ENCODE measurements at places on chromosomes 12 and 14.

DNA sequence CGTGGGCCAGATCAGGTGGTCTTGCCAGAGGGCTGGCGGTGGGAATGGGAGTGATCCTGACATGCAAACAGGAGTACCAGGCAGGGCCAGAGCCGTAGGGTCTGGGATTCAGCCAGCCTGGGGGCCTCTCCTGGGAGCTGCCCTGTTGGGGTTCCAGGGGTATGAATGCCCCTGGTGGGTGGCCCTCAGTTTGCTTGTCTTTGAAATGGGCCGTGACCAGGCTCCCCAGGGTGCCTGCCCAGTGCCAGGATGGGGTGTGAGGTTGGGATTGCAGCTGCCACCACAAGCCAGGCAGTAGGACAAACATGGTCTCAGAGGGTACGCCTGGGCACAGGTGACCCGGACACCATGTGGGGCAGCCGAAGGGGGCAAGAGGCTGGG is 168.8 kb downstream of the KIF26A start:
- no peak for DNase-seq

- DNase-seq = no peak
These were observed 498.7 kb downstream of the TMEM121 start for GRCh38 chr14:106024983-106025604.

- DNase-seq = no peak
These were observed 6.1 kb upstream of the CEP170B start for GRCh38 chr14:104858811-104859426.

DNA sequence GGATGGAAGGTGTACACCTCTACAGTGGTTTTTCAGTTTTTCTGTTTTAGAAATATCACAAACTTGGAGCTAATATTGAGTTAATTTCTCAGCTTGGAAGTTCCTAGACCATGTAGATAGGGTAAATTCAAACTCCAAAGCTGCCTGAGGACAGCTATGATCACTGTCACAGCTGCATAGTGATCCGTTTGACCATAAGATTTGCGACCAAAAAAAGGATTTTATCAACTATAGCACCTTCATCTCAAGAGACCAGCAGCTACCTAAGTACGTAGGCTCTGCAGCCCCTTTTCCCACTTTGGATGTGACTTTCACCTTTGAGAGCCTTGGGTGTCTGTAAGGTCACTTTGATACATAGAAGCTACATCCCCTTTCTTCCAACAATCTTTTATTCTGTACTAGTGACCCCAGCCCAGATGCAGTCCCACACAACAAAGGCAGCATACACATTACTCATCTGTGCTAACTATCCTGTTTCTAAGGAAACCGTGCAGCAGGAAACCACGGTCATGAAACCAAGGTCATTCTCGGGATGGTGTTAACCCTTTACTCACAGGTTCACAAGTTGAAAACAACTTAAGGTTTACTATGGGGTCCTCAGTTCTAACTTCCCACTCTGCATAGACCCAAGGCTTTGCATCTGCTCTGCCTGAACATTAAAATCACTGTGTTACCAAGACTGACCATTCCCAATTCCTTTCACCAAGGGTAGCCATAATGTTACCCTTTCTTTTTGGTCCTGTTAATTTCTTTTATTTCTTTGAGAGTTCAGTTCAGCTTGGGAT is 75.4 kb downstream of the IFT81 start:
- no peak for DNase-seq

- DNase-seq = no peak
These were observed 270.5 kb downstream of the TTC6 start for GRCh38 chr14:37865719-37866549.

DNA sequence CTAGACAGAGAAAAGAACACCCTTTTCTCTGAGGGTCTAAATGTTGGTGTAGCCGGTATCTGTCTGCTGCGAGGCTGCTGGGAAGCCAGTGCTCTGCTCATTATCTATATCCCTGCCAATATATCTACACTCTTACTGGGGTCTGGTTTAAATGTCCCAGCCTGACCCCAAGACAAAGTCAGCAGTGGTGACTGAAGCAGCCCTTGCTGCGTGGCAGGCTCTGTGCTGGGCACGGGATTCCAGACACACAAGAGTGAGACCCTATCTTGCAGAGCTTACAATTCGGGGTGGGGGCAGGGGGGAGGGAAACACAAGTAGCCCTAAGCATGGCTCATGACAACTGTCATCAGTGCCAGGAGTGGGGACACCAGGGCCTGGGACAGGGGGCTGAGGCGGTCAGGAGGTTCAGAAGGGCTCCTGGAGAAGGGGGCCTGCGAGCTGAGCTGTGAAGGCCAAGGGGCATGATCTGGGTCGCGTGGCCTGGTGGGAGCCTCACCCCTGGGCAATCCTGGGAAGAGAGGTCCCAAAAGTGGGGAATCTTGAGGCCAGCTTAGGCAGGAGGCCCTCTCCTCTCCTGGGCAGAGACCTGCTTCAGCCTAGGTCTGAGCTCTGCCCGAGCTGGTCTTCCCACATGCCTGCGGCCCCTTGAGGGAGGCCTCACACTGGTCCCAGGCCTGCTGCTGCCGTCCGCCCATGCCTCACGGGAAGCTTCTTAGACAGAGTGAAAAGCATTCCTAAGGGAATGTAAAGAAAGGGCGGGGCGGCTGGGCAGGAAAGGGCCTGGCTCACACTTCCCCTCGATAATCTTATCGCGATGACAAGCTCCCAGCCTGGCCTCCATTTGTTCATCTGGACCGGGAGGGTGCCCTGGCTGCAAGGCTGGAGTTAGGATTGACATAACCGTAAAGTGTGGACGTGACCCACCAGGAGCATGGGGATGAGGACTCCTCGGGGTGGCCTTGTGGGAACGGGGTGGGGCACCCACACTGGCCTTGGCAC is 7.3 kb upstream of the RCOR1 start:
- no peak for DNase-seq

- DNase-seq = no peak
These were observed 11.0 kb downstream of the CBLN3 start for GRCh38 chr14:24418492-24418873.

- no peak for DNase-seq
These were observed 36.5 kb downstream of the FBXO33 start for GRCh38 chr14:39395555-39396254.

DNA sequence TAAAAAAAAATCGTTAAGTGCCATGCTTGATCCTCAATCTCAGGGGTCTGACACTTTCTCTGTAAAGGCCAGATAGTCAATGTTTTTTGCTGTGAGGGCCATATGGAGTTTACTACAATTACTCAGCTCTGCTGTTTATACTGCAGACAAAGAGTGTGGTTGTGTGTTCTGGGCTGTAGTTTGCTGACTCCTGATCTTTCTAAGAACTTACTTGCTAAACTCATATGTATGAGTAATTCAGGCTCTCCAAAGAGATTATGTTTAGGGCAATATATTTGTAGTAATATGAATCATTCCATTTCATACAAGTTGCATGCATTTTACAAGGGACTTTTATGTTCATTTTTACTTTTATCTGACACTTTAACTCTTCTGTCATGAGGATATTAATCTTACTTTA is 188.2 kb downstream of the TMTC2 start:
- no peak for DNase-seq

DNA sequence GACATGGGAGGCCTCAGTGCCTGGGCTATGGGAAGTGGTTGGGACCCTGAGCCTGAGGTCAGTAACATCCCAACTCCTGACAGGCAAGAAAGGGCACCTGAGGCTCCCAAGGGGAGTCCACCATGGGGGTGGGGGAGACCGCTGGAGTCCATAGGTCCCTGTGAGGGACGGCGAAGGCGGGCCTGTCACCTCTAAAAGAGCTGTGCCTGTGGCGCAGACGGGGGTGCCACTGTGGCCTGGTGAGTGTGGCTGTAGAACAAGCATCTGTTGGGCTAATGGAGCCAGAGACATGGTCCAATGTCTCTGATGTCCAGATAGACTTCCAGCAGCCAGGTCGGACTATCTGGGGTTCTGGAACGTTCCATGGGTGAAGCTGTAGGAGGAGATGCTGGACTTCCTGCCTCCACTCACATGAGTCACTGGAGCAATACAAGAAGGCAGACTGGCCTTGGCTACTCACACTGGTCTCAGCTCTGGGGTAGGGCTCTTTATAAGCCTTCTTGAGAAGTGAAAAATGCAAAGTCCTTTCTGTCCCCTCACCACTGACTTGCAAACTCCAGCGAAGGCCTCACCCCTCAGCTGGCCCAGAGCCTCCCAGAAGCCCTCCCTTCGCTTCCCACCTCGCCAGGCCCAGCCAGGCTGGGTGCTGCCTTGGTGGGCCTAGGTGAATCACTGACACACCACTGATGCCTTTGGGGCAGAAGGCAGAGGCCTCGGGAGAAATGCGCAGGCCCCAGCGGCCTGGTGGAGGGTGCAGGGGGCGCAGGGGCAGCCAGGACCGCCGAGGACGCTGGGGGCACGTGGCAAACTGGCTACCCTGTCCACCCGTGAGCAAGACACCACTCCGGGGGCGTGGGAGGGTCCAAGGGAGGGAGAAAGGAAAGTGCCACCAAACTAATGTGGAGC is 1.1 kb upstream of the TRAF3 start:
- no peak for DNase-seq

DNA sequence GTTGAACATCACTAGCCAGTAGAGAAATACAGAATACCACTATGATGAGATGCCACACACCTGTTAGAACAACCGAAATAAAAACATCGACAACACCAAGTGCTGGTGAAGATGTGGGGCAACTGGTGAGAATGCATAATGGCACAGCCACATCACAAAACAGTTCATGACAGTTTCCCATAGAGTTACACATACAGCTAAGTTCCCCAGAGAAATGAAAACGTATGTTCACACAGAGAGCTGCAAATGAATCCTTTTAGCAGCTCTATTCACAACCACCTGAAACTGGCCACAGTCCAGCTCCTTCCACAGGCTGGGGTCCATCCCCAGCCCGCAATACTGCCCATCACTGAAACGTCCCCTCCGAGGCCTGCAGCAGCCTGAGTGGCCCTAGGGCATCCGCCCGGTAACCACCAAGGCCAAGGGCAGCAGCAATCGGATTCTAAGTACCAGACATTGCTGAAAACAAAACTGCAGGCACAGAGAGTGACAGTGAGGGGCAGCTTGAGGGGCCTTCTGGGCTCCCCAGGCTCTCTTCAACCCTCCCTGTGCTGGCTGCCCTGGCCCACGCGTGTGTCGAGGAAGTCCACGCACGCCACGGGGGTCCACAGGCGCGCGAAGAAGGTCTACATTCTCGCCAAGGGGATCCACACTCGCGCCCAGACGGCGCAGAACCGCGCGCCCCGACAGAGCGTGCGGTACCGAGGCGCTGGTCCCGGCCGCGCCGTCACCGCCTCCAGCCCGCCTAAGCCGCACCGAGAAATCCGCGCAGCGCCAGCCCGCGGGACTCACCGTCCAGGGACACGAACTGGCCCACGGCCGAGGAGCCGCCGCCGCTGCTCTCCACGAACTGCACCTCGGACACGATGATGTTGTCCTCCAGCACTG is 903 bp downstream of the BRF1 start:
- no peak for DNase-seq

- DNase-seq = no peak
These were observed 2.0 kb downstream of the FGF6 start for GRCh38 chr12:4443616-4444015.

DNA sequence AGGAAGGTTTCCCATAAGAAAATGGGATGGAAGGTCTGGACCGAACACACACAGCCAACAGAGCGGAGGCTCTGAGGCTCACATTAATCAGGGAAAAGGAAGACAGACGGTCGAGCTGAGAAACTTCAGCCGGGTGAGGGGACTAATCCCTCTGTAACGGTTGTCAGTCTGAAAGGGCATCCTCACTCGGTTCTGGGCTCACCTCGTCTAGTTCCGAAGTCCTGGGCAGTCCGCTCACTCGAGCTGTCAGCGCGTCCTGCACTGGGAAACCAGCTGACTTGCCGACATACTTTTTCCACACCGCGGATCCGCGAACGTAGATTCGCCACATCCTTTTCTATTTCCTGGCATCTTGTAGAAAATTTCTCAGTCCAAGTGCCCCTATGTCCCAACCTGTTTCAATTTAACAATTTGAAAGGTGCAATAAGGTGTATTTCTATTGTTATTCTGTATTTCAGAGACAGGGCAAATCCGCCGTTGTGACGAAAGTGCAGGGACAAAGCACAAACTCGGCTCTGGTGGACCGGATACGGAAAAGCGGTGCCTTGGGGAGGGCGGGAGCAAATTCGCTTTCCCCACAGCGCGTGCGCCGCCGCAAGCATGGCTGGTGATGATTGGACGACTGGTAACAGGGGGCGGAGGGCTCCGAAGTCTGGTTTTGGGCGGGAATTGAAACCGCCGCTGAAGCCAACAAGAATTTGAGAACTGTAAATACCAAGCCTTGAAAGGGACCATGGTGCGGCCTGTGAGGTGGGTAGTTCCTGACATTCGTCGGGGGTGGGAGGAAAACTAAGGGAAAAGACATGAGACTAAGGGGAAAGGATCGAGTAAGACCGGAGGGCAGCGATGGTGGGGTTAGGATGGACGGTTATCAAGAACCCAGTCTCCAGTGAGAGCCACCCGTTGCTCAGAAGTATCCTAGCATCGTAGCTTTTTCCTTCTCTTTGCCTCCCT is at the start of gene RAD51AP1:
TSS of gene RAD51AP1 (plus strand) at position 684 of the 954 bp plus-strand sequence. CDS start at position 734, 50 bp downstream.
- peak; percentile 94 for DNase-seq

DNA sequence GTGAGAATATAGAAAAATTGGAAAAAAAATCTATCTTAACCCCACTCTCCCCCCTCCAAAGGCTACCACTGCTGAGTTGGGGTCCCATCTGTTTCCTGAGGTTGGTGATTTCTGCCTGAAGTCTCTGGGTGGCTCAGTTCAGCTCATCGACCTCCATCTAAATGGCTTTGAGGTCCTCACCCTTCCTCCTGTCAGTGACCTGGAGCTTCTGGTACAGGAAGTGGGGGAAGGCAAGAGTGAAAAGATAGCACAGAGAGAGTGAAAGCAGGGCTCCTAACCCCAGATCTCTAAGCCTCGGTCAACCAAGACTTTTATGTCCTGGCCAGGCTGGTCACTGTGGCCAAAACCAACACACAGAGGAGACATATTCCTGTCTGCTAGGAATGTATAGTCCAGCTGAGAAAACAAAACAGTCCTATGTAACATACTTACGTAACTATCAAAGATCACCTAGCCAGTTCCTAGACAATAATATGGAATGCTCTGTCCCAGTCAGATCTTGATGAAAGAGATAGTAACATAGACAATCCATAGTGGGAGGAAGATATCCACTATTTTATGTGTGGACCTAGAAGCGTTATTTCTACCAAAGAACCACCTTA is 12.3 kb upstream of the KRT73 start:
- no peak for DNase-seq

DNA sequence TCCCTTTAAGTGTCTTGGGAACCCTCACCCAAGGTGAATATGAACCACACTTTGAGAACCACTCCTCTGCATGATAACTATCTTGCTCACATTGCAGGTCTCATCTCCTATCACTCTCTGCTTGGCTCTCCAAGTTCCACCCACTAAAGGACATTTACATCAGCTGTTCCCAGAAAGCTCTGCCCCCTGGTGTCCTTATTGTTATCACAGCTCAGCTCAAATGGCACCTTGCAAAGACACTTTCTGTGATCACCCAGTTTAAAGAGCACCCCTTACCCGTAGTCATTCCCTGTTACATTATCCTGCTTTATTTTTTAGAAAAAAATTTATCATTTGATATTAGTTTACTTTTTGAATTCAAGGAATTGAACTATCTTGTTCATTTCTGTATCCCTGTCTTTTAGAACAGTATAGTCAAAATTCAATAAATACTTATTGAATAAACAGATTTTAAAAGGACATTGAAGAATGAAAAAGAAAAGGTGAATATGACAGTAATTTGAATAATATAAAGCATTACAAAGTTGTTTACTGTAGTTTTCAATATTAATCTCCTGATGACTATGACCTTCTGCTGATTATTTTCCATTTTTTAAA is 20.5 kb upstream of the GUCY2C start:
- no peak for DNase-seq
